ENCODE measurements at places on chromosomes 16 and 17. TPM values are rescaled to one million over a fixed set of nuclear protein-coding genes. Genes with fewer than 3 reads are reported as not detected.

The FBF1 gene
- 18.6 TPM for total RNA-seq

The RHBDL1 gene
- 1.2 TPM for total RNA-seq

The CCL5 gene
- total RNA-seq: 19.6 TPM

The COIL gene
- 23.3 TPM for total RNA-seq

The KRTAP4-4 gene
- total RNA-seq: not detected

The PRCD gene
- not detected for total RNA-seq

The TERB1 gene
- total RNA-seq: 0.37 TPM

DNA sequence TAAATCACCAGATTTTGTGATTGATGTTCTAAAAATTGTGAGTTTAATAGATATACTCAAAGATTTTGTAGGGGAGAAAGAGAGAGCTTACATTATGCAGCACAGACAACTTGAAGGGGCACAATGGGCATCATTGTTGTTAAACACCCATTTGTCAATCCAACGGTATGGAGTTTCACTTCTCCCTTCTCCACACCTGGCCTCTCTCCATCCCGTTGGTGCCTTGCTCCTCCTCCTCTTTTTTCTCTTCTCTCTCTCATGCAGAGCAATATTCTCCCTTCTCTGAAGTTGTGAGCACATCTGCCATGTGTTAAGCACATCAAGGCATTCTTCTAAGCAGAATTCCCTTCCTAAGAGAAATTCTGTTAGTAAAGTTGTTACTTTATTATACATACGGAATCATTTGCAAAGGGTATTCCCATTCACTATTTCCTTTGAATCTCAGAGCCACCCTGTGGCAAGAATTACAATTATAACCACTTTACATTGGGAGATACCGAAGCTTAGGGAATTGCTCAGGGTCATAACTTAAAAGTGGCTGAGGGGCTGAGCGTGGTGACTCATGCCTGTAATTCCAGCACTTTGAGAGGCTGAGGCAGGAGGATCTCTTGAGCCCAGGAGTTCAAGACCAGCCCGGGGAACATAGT is 40.5 kb upstream of the SKAP1 start:
- no peak for DNase-seq

DNA sequence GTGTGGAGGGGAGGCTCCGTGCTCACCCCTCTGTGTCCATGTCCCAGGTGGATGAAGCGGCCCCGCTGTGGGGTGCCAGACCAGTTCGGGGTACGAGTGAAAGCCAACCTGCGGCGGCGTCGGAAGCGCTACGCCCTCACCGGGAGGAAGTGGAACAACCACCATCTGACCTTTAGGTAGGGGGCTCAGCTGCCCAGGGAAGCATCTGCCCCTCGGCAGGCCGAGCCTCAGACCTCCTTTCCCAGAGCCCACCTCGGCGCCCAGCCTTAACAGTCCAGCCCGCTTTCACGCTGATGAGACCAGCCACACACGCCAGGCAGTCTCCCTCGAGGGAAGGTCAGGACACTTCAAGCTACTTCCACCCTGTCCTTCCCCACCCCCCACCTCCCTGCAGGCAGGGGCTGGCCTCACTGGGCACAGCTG is 12.7 kb downstream of the MMP15 start:
- no peak for DNase-seq

DNA sequence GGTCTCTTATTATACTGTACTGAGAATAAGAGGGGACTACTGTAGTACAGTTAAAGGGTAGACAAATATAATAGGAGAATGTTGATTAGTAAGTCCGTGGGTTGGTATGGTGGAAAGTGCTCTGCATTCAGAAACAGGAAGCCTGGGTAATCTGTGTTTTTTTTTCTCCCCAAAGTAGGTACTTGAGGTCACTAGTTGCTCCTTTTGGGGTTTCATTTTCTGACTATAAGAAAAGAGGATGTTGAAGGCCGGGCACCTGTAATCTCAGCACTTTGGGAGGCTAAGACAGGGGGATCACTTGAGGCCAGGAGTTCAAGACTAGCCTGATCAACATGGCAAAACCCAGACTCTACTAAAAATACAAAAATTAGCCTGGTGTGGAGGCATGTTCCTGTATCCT is 42.0 kb upstream of the MMD start:
- peak; percentile 55 for DNase-seq

DNA sequence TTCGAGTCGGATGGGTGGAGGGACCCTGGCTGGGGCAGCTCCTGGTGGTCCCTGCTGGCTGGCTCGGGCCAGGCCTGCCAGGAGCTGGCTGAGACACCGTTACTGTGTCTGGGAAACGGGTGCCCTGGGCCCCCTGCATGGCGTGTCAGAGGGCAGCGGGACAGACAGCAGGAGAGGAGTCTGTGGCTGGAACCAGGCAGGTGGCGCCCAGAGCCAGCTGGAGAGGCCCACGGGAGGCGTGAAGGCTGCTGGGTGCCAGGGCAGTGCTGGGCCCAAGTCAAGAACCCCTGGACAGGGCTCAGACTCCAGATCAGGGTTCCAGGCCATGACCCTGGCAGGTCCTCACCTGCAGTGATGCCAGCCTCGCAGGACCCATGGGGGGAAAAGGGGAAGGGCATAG is 16.6 kb downstream of the SOX8 start:
- DNase-seq: no peak

DNA sequence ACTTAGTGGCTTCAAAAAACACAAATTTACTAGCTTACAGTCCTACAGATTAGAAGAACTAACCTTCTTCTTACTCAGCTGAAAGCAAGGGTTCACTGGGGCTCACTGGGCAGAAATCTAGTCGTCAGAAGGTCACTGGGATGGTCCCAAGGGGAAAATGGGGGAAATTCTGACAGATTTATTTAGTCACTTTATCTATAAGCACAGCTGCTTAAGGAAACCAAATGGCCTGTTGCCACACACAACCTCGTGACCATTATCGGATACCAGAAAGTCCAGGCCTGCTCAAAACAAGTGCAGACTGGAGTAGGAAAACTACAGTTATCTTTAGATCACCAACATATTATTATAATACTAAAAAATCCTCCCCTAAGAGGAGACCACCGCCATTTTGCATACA is 374.6 kb upstream of the ASIC2 start:
- no peak for DNase-seq

DNA sequence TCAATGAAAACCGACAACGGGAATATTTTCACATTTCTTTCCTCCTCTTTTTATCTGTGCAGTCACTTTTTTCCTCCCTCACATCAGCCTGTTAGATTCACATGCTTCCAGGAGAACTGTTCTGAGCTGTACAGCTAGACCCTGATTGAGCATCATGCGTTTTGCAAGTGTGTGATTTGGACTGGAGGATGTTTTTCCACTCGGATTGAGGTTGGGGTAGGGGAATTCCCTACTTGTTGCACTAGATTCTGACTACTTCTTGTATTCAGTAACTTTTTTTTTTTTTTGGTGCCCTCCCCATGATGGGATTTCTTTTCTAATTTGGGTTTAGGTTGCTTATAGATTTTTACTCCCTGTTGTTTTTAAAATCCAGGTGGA is 4.8 kb downstream of the MSI2 start:
- no peak for DNase-seq

DNA sequence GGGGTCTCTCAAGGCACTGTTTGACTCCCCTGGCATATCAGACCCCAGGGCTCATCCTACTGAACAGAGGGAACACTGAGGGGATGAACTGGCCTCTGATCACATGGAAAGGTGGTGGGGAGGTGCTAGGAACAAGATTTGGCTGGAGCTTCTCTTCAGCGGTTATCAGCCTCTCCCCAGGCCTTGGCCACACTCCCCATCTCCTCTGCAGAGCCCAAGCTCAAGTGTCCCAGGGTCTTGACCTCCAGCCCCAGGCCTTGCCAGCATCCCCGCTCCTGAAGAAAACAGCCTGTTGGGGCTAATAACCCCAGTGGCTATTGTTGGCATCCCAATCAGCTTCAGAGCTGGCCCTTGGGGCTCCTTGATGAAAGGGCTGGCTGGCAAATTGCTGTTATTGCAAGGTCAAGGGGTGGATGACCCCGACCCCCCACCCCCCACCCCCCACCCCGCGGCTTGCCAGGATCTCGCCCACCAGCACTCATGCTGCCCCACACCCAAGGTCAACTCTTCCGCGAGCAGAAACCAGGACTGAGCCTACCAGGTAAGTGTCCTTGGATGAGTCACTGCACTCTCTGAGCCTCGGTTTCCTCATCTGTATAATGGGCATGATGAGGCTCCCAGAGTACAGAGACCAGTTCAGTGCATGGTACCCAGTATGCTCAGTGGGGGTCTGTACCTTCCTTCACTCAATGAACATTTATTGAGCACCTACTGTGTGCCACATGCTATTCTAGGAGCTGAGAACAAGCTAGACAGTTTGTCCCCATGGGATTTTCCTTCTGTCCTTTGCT is 18.8 kb upstream of the FAM83G start:
- DNase-seq: no peak

DNA sequence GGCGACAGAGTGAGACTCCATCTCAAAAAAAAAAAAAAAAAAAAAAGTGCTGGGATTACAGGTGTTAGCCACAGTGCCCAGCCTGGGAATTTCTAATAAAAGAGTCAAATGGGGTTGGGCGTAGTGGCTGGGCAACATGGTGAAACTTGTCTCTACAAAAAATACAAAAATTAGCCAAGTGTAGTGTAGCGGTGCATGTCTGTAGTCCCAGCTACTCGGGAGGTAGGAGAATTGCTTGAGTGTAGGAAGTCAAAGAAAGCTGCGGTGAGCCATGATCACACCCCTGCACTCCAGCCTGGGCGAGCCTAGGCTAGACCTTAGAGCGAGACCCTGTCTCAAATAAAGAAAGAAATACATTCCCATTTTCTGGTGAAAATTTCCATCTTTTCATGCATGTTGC is 2.4 kb upstream of the UTS2R start:
- DNase-seq: no peak

DNA sequence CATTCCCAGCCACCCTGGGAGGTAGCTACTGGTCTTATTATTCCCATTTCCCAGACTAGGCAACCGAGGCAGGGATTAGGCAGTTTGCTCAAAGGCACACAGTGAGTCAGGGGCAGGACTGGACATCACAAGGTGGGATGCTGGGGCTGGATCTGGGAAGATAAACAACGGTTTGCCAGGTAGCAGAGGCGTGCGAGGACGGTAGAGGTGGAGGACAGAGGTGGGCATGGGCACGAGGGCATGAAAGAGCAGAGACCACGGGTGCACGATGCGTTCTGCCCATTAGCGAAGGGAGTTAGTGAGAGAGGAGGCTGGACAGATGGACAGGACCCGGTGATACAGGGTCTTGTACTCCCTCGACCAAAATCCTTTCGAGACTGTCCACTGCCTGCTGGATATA is 148.0 kb downstream of the SDK2 start:
- DNase-seq: no peak

GRCh38 chr17:74429604-74430384 is 2.1 kb upstream of the GPRC5C start:
- no peak for DNase-seq

DNA sequence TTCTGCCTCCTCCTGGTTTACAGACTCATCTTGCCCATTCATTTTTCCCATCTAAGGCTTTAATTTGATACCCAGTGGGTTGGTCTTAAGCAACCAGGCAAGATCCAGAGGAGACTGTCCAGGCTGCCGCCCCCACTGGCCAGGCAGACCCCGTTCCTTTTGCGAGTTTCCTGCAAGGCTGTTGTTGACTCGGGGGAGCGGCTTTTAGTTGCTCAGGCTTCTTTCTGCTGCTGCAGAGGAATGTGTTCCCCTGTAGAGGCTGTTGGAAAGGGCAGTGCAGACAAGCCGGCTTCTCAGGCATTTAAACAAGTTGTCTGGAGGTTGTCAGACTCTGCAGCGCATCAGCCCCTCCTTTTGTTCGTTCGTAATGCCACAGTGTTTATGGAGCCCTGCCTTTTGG is 231.2 kb downstream of the PRKCA start:
- no peak for DNase-seq

GRCh38 chr17:27993161-27993695 is 49.2 kb upstream of the NLK start:
- DNase-seq: no peak

DNA sequence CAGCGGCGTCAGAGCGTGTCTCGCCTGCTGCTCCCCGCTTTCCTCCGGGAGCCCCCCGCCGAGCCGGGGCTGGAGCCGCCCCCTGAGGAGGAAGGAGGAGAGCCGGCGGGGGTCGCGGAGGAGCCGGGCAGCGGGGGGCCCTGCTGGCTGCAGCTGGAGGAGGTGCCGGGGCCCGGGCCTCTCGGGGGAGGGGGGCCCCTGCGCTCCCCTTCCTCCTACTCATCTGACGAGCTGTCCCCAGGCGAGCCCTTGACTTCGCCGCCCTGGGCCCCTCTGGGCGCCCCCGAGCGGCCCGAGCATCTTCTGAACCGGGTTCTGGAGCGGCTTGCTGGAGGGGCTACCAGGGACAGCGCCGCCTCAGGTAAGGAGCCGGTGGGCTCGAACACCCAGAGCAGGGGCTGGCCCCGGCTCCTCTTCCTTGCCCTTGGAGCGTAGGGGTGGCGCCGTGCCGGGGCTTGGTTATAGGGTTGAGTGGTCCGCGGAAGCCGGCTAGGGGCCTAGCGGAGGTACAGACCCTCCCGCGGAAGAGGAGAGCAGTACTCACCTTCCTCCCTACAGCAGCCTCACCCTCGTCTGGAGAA is 841 bp downstream of the RAPGEFL1 start:
- no peak for DNase-seq

- DNase-seq: no peak
Observed at GRCh38 chr16:53048139-53048915, 4.4 kb downstream of the CHD9NB start.

Data from activated CD4-positive, alpha-beta T cell treated with anti-CD3 and anti-CD28 coated beads, Interleukin-2, amount 10 ng/mL, durations not matched to agents 24 days and 14 days (primary cell).